ENCODE measurements at places on chromosomes 4 and X. TPM values are rescaled to one million over a fixed set of nuclear protein-coding genes. Genes with fewer than 3 reads are reported as not detected.

VCX3B gene
- not detected for total RNA-seq

APLN gene
- not detected for total RNA-seq

ACE2 gene
- total RNA-seq: not detected

PRICKLE3 gene
- 16.8 TPM for total RNA-seq

COL25A1 gene
- not detected for total RNA-seq

GASK1B gene
- total RNA-seq: 0.21 TPM

PTTG2 gene
- 0.40 TPM for total RNA-seq

RWDD4 gene
- total RNA-seq: 18.6 TPM

CYSLTR1 gene
- total RNA-seq: 22.1 TPM

MFAP3L gene
- total RNA-seq: not detected

RHOXF2B gene
- not detected for total RNA-seq

BGN gene
- 0.27 TPM for total RNA-seq

ZNF185 gene
- total RNA-seq: 0.51 TPM

FGF5 gene
- total RNA-seq: 3.4 TPM

PWWP3B gene
- total RNA-seq: not detected

EMCN gene
- total RNA-seq: not detected

GLRB gene
- total RNA-seq: not detected

SCML1 gene
- 0.62 TPM for total RNA-seq

NAA11 gene
- not detected for total RNA-seq

CSAG3 gene
- total RNA-seq: not detected

CFAP47 gene
- total RNA-seq: 0.03 TPM

HSD17B11 gene
- 16.8 TPM for total RNA-seq

HELT gene
- not detected for total RNA-seq

GSX2 gene
- total RNA-seq: 0.54 TPM

JADE1 gene
- total RNA-seq: 27.2 TPM

MGARP gene
- not detected for total RNA-seq

EDA2R gene
- total RNA-seq: 8.1 TPM

IL21 gene
- total RNA-seq: not detected

AWAT2 gene
- not detected for total RNA-seq

HS3ST1 gene
- 0.80 TPM for total RNA-seq

DMP1 gene
- not detected for total RNA-seq

TRPC5OS gene
- total RNA-seq: not detected

CCDC110 gene
- 1.3 TPM for total RNA-seq

TMEM33 gene
- total RNA-seq: 39.1 TPM

MAGEB17 gene
- total RNA-seq: 0.21 TPM

UGT2A1 gene
- not detected for total RNA-seq

CDKN2AIP gene
- 16.4 TPM for total RNA-seq

STPG2 gene
- total RNA-seq: 0.13 TPM

LDOC1 gene
- total RNA-seq: not detected

PASD1 gene
- not detected for total RNA-seq

CLDN2 gene
- not detected for total RNA-seq

CXCR3 gene
- total RNA-seq: 45.4 TPM

RNF128 gene
- total RNA-seq: 0.10 TPM

MAGEE2 gene
- total RNA-seq: not detected

PFKFB1 gene
- 0.38 TPM for total RNA-seq

SHROOM3 gene
- total RNA-seq: 0.11 TPM

PTCHD1 gene
- not detected for total RNA-seq

CFAP99 gene
- not detected for total RNA-seq

CT45A3 gene
- total RNA-seq: not detected

TMEM154 gene
- 42.3 TPM for total RNA-seq

CLIC2 gene
- total RNA-seq: 27.5 TPM

FAM9C gene
- total RNA-seq: not detected

FAM53A gene
- 0.77 TPM for total RNA-seq

All from GM12878 (cell line).